ENCODE measurements at places on chromosomes 11 and 22.

DNA sequence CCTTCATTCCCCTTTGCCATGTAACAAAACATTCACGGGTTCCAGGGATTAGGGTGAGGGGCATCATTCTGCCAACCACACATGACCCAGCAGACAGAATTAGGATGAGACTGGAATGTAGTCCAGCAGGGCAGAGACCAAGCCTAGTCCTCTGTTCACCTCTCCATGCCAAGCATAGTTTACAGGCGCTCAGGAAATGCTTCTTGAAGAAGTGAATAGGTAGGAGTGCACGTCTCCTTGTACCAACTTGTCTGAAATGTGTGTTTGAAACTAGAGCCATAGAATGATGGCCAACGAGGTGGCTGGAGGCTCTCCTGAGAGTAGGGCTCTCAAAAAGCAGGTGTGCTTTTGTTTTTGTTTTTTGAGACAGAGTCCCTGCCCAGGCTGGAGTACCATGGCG lies 8.2 kb downstream of the SPINDOC start:
- no peak for DNase-seq

- no peak for DNase-seq
Measured at GRCh38 chr11:69867076-69868005, 48.1 kb upstream of the FGF3 start.

DNA sequence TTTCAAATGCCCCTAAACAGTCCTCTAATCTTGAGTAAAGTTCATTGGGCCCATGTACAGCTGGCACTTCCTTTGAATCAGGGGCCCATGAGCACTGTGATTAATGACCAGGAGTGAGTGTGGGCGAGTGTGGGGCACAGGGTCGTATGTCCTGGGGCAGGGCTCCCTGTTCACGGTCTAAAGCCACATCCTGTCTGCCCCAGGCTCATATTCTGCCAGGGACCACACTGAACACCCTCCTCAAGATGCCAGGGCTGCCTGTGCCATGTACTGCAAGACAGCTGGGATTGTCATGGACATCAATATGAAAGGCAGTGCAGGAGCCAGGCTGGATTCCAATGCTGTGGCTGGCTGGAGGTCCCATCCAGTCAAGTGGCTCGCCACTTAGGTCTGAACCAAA lies 130.5 kb downstream of the KIRREL3 start:
- no peak for DNase-seq

DNA sequence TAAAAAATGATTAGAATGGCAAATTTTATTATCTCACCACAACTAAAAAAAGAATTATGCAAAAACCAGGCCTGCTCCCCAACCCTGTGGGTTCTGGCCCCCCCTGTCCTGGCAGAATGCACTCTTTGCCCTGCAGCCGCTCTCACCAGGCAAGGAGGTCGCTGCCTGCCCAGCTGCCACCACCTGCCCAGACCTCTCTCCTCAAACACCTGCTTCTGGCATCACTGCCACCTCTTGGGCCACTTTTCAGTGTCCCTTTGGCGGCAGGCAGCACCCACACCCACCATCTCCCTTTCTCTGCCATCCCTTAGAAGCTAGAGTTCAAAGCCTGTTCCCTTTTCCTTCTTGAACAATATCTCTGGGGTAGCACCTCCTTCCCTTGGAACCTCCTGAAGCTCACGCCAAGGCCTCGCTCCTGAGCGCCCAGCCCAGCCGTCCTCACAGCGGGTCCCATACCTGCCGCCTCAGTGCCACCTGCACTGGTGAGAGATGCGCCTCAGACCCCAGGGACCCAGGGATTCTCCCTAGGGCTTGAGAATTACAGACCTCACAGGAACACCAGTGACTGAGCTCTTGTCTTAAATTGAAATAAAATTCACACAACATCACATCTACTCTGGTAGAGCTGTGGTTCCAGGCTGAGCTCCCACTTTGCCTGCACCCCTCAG lies 44.6 kb downstream of the SGSM3 start:
- DNase-seq = no peak

DNA sequence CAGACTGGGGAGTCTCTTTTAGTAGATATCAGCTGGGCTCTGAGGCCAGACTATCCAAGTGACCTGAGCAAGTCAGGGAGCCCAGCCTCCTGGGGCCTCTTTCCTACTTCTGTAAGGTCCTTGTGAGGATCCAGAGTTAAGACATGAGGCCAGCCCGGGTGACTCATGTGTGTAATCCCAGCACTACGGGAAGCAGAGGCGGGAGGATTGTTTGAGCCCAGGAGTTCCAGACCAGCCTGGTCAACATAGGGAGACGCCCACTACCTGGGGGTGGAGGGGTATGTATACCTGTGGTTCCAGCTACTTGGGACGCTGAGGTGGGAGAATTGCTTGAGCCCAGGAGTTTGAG lies 36.9 kb upstream of the POLA2 start:
- no peak for DNase-seq

DNA sequence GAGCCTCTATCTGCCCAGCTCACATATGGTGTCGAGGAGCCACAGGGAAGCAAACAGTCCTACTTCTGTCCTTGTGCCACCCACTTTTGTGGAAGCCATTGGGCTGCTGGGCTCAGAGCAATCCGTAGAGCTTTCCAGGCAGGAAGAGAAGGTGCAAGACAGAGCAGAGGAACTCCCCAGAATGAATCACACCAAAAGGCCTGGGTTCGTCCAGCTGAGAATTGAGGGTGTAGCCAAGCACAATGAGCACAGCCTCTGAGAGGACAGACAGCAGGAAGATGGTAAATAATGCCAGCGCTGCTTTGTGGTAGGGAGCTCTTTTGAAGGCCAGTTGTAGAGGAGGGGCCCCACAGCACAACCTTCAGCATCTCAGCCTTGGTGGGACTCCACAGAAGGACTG lies 237.8 kb downstream of the GRIK4 start:
- no peak for DNase-seq

GRCh38 chr11:73234471-73235181 lies 16.5 kb downstream of the P2RY2 start:
- DNase-seq = no peak

GRCh38 chr11:46234311-46234710 lies 43.2 kb upstream of the CREB3L1 start:
- no peak for DNase-seq

DNA sequence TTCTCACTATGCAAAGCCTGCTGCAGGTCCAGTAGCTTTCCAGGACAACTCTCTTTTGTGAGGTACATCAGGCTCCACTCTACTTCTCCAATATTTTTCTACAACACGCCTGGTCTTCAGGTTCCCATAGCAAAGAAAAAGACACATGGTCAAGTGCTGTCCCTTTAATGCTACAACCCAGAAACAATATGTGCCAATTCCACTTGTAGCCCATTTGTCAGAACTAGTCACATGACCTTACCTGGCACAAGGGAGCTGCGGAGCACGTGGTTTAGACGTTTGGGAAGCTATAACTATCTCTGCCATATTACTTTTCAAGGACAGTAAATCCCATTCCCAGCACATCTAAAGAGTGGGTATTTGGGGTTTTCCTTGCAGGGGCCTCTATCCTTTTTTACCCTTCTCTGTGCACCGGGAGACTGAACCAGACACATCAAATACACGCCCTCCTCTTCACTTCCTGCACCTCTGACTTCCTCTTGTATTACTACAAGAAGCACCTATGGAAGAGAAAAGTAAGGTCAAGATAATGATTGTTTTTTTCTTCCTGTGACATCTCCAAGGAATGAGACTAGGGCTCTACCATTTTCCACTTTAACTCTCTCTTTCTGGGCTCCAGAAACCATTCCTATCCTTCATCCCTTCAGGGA lies 237.6 kb downstream of the ETS1 start:
- DNase-seq = no peak

- no peak for DNase-seq
Measured at GRCh38 chr11:57541169-57541568, 3.8 kb downstream of the SMTNL1 start.

GRCh38 chr11:22666325-22666687 lies at the start of gene GAS2:
TSS of gene GAS2 (plus strand) at chr11:22666611. CDS start at chr11:22674870, 8,259 bp downstream.
- no peak for DNase-seq

GRCh38 chr11:106827687-106828086 lies 190.6 kb downstream of the GUCY1A2 start:
- DNase-seq = no peak

GRCh38 chr22:50525858-50526107 lies 385 bp upstream of the SCO2 start:
- DNase-seq = no peak

DNA sequence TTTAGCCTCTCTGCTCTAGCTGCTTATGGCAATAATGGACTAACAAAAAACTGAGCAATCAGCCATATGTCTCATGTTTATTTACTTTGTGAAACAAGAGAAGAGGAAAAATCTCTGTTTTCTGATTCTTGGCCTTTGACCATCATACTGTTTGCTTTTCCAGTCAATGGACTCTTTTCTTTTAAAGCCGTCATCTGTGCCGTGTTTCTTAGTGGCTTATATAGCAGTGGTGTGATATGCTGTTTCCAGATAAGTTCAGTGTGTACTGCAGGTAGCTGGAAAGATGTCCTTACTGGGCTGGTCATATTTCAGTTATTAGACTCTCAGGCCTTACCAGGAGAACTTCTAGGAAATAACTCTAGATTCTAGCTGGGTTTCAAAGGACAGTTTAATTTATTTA lies 33.6 kb upstream of the TECTA start:
- no peak for DNase-seq

- no peak for DNase-seq
Measured at GRCh38 chr22:50713008-50713385, 25.0 kb upstream of the ACR start.

- DNase-seq = no peak
Measured at GRCh38 chr22:18906896-18907295, 776 bp downstream of the DGCR6 start.

DNA sequence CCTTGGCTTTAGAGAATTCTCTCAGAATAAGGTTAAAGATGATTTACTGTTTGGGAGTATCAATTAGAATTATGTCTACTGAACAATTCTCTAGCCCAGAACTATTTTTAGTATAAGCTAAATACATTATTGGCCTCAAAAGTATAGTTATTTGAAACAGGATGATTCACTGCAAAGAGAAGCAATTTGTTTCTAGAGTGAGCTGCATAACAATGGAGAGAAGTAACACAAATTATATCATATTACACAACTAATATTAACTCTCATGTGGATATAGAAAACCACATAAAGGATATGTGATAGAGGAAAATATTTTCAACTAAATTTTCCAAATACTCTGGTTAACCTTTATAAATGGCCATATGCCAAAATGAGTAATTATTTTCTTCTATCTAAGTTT lies 24.9 kb downstream of the PGM2L1 start:
- DNase-seq = no peak

- DNase-seq = no peak
Measured at GRCh38 chr11:35477901-35478300, 47.5 kb downstream of the PAMR1 start.

DNA sequence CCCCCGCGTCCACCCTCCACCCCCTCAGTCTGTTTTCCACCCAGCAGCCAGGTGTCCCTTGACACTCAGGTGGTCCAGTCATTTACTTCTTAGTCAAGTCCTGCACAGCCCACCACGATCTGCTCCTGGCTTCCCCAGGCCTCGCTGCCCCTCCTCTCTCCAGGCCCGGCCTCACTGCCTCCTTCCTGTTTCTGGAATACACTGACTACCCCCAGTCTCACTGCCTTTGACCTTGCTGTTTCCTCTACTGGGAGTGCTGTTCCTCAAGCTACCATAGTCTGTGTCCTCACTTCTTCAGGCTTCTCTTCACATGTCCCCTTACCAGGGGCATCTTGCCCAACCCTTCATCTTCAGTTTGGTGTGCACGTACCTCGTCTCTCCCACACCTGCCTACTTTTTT lies 7.4 kb downstream of the MCM5 start:
- no peak for DNase-seq

DNA sequence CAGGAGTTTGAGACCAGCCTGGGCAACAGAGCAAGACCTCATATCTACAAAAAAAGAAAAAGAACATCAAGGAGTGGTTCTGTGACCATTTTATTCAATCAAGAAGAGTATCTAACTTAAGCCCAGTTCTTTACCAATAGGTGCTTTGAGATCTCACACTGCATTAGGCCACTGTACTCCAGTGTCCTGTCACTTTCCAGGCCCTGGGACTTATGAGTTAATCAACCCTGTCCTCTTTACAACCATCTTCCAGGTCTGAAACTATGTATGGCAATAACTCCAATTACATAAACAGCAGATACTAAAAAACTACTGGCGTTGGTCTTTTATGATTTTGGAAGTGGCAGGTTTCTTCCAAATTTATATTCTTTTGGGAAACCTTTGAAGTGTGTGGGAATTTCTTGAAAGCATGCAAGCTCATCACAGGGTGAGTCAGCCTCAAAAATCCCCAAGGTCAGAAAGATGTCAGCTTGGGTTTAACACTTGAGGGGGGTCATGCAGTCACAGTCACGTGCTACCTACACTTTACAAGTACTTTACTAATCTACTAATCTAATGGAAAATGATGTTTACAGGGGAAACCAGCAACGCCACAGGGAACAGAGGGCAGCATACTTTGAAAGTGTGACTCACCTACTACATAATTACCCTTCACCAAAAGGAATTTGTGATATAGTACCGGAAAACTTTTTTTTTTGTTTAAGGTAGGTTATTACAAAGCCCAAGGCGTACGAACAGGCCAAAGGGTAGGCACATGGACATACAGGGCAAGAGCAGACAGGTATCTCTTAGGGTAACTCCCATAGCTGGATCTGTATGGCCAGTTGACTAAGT lies 15.6 kb downstream of the PISD start:
- DNase-seq = no peak

DNA sequence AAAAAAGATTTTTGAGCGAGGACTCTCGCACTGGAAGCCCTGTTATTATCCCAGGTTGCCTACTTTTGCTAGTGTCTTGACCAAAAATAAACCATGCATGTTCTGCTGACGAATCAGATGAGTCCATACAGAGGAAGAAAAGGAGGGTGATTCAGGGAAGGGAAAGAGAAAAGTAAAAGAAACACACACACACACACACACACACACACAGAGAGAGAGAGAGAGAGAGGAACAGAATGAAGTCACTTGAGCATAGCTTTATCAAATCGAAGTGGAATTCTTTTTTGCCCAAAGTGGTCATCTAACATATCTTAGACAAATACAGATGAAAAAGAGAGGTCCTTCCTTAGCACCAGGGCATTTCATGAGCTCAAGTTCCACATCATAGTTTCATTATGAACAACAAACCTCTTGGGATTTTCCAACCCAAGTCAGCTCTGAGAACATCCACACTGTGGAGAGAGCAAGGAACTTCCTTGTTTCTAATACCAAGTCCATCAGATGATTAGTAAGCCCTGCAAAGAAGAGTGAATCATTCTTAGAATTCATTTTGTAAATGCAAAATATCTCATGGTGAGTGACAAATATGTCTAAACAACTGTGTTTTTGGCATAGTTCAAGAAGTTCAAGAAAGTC lies 7.7 kb upstream of the MMP12 start:
- no peak for DNase-seq

- DNase-seq = no peak
Measured at GRCh38 chr11:27972522-27973170, 135.3 kb downstream of the KIF18A start.

- DNase-seq = no peak
Measured at GRCh38 chr22:17980015-17980590, 44.3 kb downstream of the MICAL3 start.

- DNase-seq = no peak
Measured at GRCh38 chr11:67254798-67255197, 11.5 kb upstream of the GRK2 start.
